ENCODE measurements at places on chromosomes 1 and 21.

DNA sequence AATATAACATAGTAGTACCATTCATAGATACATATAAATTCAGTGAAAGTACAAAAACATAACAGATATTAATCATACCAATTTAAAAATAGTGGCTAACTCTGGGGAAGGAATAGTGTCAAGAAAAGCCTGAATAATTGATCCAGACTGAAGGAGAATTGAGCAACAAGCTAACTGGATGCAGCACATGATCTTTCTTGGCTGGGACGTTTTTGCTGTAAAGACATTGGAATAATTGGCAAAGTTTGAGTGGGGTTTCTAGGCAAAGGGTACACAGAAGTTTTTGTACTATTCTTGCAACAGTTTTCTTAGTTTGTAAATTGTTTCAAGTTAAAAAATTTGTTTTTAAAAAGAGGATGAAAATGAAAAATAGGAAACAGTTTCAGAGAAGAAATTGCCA is 2.6 kb upstream of the SH3GLB1 start:
- no peak for DNase-seq

- no peak for DNase-seq
Measured at GRCh38 chr1:97849345-97850340, 71.2 kb downstream of the DPYD start.

DNA sequence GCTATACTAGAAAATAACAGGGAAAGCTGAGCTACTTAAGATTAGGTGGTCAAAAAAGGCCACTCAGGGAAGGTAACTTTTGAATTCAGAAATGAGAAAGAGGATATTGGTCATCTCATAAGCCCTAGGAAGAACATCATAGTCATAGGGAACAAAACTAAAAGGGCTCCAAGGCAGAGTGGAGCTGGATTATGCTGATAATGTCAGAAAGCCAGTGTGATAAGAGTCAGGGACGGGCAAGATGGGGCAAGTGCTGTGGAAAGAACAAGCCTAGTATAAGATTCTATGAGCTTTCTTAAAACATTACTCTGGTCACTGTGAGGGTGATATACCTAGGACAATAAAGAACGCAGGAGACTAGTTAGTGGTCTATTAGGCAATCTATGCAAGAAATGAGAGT is 106.6 kb downstream of the DUSP10 start:
- DNase-seq: no peak

- DNase-seq: no peak
Measured at GRCh38 chr1:68955424-68955823, 458.5 kb upstream of the DEPDC1 start.

DNA sequence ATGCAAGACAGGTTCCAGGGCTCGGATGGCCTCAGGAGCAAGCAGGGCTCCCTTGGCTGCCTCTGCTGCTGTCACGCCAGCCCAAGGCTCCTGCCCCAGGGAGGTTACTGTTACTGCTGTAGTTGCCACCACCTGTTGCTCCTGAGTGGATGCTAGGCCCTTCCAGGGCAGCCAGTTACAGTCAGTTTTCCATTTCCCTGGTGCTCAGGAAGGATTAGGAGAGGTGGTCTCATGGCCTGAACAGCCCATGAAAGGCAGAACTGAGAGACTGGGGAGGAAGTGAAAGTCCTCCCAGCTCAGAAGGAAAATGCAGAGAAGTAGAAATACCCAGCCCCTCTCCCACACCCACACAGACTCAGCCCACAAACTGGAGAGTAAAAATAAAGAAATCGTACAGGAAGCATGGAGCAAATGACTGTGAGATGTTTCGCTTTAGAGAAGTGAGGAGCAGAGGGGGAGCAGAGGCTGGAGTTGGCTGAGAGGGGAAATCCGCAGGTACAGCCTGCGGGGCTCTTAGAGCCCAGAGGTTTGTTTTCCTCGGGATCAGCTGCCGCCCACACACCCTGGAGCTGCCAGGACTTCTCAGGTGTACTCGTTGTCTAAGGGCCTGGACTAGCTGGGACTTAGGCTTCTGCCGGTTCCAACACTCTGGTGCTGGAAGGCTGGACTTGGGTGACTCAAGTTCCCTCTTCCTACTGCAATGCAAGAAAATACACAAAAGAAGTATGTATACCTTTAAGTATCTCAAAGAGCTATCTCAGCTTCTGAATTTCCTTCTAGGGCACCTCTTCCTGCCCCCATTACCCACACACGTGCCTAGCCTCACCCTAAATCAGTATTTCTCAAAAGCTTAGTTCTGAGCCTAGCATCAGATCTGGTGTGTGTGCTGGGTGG is 2.3 kb downstream of the IL6R start:
- no peak for DNase-seq

DNA sequence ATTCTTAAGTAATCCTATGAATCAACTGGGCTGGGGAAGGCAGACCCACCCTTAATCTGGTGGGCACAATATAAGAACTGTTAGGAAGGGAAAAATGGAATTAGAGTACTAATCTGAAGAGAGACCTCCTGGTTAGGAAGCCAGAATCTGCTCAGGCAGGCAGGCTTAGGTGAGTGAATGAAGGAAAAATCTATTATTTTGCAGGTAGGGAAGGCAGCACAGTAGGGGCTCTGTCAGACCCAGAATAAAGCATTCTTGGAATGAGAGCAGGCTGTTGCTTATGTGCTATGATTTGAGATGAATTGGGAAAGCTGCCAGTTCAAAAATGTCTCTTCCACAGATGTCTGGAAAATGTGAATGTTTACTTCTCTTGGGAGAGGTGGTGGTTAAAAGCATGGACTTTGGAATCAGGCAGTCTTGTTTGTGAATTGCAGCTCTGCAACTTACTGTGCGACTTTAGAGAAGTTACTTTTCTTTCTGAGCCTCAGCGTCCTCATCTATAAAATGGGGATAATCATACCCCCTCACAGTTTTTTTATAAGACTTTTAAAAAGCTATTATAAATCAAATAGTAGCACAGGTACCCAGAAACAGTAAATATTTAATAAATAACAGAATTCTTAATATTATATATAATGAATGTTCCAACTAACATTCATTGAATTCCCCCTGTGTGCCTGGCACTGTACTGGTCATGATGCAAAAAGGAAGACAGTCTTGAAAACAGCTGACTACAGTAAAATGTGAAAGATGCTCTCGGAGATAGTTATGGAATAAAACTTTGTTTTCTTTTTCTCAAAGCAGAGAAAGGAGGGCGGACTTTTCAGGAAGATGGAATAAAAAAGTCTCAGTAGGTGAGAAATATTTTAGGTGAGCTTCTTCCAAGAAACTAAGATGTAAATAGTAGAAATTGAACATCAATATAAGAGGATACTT is 15.3 kb upstream of the ZNF644 start:
- DNase-seq: no peak

DNA sequence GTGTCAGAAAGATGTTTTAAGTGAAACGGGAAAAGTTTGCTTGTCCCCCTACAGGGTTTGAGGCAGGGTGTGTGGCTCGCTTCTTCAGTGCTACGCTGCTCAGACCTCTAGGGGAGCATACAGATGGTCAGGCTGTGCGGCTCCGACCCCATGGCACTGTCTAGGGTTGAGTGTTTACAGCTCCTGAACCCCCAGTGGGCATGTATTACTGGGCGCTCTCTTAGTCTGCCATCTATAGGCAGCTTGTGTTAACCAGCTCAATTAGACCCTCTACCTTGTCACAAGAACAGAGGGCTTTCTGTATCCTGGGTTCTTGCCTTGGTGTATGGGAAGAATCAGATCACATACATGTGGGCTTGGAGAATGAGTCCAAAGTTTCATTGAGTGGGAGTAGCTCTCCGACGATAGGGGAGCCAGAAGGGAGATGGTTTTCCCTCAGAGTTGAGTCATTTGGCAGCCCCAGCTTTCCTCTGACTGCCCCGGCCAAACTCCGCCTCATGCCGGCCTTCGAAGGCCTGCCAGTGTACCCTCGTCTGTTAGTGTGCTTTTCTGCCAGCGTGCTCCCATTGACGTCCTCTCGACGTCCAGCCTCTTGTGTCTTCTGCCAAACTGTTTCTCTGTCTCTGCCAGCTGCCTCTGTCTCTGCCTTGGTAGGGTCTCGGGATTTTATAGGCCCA is 38.6 kb upstream of the ADGRL4 start:
- no peak for DNase-seq

DNA sequence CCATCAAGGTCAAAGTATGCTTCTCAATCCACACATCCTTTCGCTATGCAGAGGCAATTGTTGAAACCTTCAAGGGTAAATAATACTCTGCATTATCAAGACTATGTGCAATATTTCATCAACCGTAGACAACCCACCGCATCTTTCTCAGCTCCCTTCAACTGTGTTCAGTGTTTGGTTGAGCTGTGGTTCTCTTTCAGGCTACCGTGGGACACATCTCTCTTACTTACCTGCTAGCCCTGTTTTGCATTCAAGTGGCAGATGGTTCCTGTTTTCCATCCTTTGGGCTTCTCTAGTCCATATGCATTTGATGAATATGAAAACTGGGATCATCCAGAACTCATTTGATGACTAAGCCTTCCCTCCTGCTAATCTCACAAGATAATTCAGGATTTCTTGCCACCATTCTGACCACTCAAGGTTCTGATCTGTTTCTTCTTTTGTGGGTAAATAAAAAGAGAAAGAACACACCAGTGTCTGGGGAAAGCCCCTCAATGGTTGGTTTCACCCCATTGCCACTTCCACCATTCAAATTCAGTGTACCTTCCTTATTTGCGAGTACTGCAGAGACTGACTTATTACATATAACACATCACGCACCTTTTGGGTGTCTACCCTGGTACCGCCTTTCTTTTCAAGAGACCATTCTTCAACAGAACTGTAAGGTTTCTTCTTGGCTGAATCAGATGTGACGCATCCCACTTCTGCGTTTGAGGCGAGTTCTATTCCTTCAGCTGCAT is 61.7 kb downstream of the BACE2 start:
- no peak for DNase-seq

DNA sequence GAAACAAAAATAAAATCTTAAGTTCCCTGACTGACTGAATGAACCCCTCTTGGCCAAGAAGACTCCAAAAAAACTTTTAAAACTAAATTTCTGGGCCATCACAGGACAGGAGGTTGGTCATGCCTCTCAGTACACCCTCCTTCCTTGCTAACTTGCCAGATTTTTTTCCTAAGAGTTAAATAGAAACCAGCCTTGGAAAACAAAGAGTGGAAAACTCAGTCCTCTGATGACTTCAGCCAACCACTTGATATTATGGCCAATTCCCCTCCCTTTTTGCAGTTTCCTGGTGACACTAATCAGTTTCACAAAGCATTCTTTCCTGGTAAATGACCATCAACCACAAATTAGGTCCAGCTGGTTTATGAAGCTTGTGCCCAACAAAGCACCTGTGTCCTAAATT is 134.8 kb downstream of the ZNF648 start:
- no peak for DNase-seq

DNA sequence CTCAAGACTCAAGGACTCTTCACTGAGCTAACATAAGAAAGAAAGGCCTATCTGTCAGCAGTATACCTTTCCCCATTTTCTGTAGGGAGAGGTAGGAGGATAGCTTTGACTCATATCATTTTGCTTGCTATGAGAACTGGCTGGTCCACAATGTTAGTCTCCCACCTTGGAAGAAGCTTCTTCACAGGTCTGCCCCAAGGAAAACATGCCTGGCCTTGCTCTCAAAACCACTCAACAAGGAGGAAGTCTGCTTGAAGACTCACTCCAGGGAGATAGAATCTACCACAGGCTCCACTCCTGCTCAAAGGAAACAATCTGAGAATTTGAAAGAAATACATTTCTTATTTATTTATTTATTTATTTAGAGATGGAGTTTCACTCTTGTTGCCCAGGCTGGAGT is 29.5 kb upstream of the LAMC1 start:
- DNase-seq: no peak

DNA sequence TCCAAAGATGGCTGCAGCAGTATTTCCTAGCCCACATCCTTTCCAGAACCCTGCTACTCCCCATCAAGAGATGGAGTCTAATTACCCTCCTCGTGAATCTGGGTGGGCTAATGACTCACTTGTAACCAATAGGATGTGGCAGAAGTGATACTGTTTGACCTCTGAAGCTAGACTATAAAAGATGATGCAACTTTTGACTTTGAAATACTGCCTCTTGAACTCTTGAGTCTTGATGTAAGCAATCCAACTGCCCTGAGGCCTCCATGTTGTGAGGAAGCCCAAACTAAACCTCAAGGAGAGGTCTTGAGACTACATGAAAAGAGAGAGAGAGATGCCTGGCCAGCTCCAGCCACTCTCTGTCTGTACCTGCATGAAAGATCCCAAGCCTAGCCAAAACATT is 29.5 kb downstream of the LMO4 start:
- no peak for DNase-seq

- no peak for DNase-seq
Measured at GRCh38 chr1:112904071-112904830, 51.7 kb downstream of the SLC16A1 start.

GRCh38 chr1:227944090-227944930 is 3.4 kb downstream of the WNT9A start:
- no peak for DNase-seq

- DNase-seq: no peak
Measured at GRCh38 chr1:4150262-4150661, 250.2 kb upstream of the C1orf174 start.

GRCh38 chr1:53541761-53542550 is 82.8 kb downstream of the DMRTB1 start:
- no peak for DNase-seq

GRCh38 chr21:44972301-44972814 is 32.5 kb downstream of the SLX9 start:
- DNase-seq: no peak

DNA sequence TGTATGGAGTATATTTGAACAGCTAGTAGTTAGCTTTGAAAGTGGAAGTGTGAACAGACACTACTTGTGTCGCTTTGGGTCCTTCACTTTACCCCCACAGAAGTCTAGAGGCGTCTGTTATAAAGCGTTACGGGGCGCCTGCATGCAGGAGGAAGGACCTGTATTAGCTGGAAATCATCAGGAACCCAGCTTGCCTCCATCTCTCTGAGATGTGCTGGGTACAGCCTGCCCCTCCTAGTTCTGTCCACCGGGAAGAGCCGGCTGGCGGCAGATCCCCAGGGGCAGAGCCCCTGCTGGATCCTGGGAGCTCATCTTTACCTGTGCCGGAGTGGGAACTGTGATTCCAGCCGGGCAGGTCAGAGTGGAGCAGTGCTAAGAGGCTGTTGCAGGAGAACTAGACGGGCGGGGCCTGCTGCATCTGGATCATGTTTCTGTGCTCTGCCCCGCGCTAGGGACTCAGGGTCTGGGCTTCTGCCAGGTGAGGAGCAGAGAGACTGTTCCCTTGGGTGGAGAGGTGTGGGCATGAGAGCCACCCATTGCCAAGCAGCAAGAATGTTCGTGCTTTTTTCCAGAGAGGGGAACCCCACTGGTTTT is 22.3 kb upstream of the SPSB1 start:
- DNase-seq: no peak

- no peak for DNase-seq
Measured at GRCh38 chr1:89465201-89465600, 59.4 kb upstream of the LRRC8B start.

DNA sequence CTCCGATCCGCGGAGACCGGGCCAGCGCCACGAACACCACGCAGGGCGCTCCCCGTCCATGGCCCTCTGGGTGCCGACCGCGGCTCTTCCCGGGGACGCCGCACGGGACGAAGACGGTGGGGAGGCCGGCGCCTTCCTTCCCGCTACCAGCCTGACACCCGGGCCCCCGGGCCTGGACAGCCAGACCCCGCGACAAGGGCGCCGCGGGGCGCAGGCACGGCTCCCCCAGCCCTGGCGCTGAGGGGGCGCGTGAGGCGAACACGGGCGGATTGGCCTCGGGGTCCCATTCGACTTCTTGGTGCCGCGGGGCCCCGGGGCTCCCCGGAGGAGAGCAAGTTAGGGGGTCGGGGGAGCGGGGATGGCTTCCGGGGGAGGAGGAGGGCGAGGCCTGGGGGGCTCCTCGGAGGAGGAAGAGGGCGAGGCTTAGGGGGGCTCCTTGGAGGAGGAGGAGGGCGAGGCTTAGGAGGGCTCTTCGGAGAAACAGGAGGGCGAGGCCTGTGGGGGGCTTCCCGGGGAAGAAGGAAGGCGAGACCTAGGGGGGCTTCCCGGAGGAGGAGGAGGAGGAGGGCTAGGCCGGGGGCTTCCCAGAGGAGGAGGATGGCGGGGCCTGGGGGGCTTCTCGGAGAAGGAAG is 537 bp upstream of the KLHL17 start:
- DNase-seq: no peak

All from T-helper 2 cell (primary cell).